Body of pancreas (tissue), 4 donors: ENCODE measurements at places on chromosomes 6 and 20. TPM values are rescaled to one million over a fixed set of nuclear protein-coding genes. Genes with fewer than 3 reads are reported as not detected.
A peak's percentile ranks its signal among the peaks of the same experiment; 100 is the strongest.

GJA10 gene
- total RNA-seq: not detected

DNA sequence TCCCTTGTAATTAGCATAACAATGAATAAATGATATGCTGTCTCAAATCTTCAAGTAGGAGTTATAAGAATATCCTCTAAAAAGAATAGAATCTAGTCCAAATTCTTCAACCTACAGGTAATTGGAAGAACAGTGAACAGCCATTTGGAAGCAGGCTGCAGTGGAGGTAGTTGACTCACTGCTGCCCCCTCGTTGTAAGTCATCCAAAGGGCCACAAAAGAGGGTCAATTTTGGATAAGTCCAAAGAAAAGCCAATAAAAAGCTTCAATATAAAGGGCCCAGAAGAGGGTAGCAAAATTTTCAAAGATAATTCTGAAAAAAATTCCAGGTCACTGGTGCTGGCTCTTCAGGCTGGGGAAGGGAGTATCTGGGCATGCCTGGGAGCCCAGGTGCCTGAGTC, 60.8 kb upstream of the SSTR4 start:
- no peak for DNase-seq

DNA sequence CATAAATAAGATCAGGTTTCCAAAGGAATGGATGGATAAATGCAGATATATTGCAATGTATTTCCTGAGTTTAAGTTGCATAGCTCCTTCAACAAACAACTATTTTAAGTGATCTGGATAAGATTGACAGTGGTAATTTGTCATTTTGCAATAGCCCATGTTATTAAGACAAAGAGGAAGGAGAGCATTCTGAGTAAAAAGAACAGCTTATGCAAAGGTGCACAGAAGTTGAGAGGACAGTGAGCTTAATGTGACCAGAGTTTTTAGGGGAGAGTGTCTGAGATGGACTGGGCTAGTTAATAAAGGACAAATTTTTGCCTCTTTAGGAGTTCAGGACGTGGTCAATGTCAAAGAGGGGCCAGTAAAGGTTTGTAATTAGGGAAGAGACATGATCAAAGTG, 48.8 kb upstream of the FBXO30 start:
- DNase-seq: no peak

- no peak for DNase-seq
Measured at GRCh38 chr6:5626727-5627426, 365.6 kb downstream of the FARS2 start.

CPNE1 gene
- 93.9 TPM for total RNA-seq

IL17A gene
- not detected for total RNA-seq

GRCh38 chr6:165726290-165726875, 63.3 kb upstream of the PDE10A start:
- no peak for DNase-seq

TUBB gene
- total RNA-seq: 84.4 TPM

GRCh38 chr6:165245287-165245686, 64.1 kb downstream of the C6orf118 start:
- DNase-seq: no peak

SYCP2L gene
- total RNA-seq: 3.3 TPM

GRCh38 chr6:37038292-37039198, 33.1 kb downstream of the FGD2 start:
- DNase-seq: peak; percentile 94
